T-helper 2 cell (primary cell): ENCODE measurements at places on chromosomes 2 and 18.

DNA sequence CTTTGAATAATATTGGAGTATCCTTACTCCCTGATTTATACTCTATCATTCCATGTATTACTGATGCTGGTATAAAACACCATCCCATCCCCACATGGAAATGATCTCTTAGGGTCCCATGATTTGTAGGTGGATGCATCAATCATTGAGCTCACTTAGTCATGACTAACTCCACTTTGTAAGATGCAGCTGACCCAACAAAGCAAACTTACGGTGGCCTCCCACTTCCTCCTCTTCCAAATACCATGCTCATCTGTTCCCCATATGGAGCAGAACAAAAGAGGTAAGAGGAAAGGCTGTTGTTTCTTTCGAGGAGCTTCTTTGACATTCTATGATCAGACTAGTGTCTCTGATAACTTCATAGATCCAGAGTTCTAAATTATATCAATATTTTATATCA lies 640.2 kb upstream of the SLC39A10 start:
- no peak for DNase-seq

DNA sequence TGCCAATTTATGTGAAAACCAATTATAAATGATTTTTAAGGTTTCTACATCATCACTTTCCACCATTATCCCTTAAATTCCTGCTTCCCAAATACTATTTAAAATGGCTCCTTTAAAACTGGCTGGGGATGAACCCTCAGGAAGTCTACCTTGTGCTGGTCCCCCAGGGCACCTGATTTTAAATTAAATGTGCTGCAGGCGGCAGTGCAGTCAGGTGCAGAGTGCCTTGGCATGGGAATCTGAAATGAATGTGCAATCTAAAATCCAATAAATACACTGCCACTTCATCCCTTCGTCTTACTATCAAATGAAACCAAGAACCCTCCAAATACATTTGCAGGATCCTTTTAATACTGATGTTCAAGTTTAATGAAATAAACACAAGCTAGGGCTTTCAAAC lies 61.8 kb downstream of the C2orf76 start:
- DNase-seq: no peak

- DNase-seq: no peak
Observed at GRCh38 chr2:95278051-95278471, 3.8 kb downstream of the PROM2 start.

GRCh38 chr18:13235981-13236380 lies 17.4 kb downstream of the LDLRAD4 start:
- no peak for DNase-seq

- no peak for DNase-seq
Observed at GRCh38 chr2:117551858-117552257, 262.6 kb upstream of the DDX18 start.

DNA sequence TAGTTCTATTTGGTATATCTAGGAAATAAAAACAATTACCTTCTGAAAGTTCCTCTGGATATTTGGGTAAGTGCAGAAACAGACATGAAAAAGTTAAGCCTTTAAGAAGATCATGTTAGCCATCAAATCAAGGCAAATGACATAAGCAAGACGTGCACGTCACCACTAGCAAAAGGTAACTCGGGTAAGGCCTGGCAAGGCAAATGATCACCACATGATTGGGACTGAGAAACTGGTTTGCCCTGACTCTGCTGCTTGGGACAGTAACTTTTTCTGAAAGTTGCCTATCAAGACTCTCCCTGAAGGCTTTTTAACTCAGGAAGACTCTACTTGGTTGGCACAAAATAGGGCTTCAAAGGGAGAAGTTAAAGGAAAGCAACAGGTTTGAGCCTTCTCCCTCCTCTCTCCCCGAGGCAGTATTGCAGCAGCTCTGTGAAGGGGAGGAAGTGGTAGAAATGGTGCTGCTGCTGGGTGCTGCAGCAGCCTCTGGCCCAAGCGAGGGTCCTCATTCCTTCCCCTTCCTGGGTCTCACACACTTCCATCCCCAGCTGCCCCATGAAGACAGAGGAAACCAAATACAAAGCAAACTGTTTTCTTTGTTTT lies 17.1 kb upstream of the TMEM237 start:
- no peak for DNase-seq

DNA sequence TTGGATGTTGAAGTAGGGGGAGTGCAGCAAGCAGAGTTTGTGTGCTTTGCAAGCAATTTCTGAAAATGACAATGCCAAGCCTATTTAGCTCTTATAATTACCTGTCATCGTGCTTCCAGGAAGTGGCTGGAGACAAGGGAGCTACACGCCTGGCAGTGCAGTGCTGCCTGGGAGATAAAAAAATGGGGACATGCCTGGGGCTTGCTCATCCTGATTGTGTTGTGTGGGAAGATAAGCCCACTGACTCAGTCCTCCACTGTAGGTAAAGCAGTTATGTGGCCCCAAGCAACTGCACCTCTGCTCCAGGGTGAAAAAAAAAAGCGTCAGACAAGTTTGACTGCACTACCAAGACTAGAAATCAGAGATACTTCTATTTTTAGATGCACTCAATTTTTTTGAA lies 396.9 kb upstream of the NXPH2 start:
- no peak for DNase-seq

GRCh38 chr2:39124746-39125057 lies 3.9 kb upstream of the SOS1 start:
- no peak for DNase-seq

- DNase-seq: peak; percentile 36
Observed at GRCh38 chr2:174682578-174683391, 81.5 kb downstream of the CHRNA1 start.

DNA sequence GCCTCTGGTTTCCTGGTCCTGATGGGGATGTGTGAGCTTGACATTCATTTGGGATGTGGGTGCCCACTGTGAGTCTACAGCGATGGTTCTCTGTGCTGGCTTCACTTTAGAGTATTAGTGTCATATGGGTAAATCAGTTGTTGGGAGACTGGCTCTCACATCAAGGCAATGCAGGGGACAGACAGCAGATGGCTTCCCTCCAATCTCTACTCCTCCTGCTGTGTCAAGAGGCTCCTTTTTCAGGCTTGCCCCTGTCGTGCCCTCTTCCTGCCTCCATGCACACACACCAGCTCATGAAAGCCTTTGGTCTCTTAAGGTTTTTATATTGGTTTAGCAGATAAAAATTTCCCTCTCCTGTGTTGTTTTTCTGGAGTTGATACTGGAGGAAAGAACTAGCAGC lies 315.6 kb downstream of the RDH14 start:
- no peak for DNase-seq

DNA sequence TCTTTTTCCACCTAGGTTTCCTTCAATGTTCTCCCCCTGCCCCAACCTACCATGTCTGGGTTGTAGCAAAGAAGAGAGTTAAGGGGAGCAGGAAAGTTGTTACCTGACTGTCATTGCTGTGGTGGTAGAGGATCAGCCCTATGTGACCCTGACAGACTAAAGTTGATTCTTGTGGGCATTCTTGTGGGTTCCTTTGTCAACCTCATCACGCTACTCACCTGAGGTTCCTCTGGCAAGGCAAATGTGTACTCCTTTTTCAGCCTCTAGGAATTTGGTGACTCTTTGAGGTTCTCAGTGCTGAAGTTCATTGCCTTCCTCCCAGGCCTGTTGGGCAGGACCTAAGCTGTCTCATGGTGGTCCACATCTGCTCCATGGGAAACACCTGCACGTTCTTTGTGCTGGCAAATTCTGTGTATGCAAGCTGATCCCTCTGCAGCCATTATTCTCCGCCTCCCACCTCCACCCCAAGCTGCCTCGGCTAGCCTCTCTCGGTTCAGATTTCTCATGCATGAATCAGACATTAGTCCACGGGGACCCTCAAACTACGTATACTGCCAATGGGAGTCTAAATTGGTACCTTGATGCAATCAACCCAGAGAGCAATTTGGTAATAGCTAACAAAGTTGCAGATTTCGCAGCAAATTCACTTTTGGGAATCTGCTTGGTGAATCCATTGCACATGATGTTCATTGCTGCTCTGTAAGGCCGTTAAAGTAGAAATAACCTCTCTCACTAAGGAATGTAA lies 1.5 kb upstream of the GMCL1 start:
- DNase-seq: no peak

GRCh38 chr18:52340406-52341102 lies 557 bp downstream of the DCC start:
- no peak for DNase-seq

DNA sequence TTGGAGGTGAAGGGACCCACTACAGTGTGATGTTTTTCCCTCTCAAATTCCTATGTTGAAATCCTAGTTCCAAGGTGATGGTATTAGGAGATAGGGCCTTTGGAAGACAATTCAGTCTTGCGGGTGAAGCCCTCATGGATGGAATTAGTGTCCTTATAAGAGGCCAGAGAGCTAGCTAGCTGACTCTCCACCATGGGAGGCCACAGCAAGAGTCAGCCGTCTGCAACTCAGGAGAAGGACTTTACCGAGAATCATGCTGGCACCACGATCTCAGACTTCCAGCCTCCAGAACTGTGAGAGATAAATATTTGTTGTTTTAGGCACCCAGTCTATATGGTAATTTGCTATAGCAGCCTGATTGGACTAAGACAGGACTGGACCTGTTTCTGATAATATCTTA lies 461.4 kb downstream of the TSN start:
- no peak for DNase-seq

DNA sequence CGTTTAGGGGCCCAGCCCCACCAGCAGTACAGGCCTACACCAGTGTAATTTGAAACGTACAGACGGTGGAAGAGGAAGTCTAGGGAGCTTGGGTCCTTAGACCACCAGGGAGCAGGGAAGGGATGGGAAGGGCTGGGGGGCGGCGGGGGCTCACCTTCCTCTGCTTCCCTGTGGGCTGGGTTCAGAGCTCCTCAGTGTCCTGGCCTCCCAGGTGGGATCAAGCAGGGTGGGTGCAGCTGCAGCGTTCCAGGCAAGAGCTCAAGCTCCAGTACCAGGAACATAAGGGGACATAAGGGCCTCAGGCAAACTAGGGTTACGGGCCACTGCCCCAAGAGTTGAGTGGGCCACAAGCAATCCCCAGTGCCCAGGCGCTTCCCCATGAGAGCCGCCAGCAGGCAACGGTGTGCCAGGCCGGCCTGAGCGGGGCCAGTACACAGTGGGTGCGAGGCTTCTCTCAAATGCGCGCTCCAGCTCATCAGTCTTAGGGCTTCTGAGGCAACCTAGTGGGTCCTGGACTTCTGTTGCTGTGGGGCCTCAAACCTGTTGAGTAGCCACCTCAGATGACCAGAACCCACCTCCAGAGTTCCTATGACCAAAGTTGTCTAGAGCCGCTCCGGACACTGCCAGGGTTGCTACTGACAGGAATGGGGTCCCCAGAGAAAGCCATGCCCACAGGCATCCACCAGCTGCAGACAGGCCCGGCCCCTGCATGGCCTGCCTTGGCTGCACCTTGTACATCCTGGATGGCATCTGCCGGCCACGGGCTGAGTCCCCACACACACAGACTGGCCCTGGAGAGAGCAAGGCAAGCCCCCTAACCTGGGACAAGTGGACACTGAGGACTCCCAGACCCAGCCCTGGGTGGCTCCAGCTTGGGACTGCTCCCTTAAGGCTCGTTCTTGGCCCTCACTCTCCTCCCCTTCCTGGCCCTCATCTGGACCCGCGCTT lies 5.2 kb downstream of the ANKRD23 start:
- DNase-seq: no peak

DNA sequence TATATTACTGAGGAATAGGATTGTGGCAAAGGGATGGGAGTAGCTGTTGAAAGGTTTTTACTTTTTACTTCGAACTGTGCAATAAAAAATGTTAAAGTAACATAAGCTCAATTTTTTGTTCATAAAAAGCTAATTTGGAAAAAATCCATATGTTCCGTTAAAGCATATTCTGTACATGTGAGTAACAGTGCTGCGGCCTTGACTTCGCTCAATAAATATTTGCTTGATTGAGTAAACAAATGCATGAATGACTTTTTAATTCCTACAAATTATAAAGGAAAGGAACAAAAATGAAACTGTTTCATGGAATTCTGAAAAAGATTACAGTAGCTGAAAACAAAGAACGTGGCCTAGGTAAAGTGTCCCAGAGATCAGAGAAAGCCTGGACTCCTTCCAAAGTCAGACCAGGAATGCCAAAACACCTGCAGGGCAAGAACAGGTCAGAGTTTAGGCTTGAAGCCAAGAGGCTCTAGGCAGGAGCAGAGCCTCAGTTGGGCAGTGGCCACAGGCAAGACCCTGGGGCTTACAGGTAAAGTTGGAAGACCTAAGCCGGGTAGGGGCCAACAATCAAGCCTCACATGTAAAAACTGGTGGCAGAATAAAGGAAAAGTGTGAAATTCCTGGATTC lies 44.3 kb upstream of the FIGN start:
- no peak for DNase-seq

DNA sequence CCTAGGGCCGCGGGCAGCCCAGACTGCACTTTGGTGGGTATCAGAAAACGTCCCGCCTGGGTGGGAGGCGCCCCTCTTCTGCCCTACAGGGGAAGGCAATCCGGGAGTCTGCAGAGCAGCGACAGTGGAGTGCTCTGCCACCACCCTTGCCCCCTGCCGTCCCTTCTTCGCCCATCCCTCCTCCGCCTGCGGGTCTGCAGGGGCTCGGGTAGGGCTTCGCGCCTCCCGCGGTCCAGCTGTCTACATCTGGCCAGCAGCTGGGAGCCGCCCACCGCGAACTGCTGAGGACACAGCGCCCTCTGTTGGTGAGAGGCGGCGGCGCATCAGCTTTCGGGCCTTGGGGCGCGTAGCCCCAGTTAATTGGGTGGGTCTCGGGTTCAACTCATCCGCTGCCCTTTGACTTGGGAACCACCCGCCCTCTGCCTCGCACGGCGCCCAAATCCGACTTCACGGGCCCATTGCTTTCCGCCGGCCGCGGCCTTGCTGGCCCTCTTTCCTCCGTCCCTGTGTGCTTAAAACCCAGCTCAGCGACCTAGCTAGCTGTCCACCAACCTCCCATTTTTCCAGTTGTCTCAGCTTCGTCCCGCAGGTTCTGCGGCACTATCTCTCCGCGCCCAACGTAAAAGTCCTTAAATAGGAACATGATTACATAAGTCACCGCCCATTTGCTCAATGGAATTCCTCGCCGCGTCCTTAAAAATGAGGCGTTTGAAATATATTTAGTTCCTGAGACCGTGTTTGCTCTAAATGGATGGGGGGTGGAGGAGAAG lies 17.6 kb downstream of the WNT10A start:
- peak; percentile 80 for DNase-seq

DNA sequence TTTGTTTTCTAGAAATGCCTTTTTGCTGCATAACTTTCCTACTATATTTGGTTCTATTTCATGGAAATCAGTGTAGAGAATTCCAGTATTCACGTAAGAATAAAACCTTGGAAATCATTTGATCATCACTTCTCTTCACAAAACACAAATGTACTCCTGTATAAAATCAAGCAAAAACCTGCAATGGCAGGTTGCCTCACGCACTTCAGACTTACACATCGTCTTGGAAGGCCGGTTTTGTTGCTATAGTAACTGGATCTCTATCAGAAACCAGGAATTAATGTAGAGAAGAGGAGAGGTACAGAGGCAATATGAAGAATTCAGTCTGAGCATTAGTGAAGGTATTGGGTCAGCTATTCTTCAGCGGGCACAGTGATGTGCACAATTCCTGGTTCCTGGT lies 370.7 kb upstream of the CYRIA start:
- no peak for DNase-seq
